Motor neuron (in vitro differentiated cells): ENCODE measurements at places on chromosomes 7 and 10.

GRCh38 chr10:95814011-95814727 lies 58.2 kb downstream of the ENTPD1 start:
- peak; percentile 27 for ATAC-seq

DNA sequence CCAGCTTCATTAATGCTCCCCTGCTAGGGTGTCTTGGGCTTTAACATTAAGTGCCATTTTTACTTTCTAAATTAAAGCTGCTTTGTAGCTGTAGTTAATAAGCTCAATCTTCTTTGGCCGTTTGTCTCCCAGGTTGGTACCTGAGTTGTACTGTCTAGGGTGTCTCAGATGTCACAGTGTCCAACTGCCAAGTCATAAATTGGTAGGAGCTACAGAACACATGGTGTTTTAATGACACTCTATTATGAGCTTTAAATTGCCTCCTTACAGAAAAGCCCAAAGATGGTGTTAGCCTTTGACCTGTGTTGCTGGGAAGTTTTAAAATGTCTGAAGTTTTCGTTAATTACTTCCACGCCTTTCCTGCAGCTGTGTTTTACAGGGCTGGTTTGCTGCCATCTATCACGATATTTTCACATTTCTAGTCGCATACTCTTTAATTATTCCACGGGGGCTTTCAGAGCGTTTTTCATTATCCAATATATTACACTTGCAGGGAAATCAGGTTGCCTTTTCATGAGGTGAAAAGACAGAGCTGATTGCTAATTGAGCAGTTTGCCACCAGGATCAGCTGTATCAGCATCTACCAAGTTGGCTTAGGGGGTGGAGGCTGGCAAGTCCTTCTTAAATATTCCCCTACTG lies 247.8 kb upstream of the PLPP4 start:
- ATAC-seq = no peak

DNA sequence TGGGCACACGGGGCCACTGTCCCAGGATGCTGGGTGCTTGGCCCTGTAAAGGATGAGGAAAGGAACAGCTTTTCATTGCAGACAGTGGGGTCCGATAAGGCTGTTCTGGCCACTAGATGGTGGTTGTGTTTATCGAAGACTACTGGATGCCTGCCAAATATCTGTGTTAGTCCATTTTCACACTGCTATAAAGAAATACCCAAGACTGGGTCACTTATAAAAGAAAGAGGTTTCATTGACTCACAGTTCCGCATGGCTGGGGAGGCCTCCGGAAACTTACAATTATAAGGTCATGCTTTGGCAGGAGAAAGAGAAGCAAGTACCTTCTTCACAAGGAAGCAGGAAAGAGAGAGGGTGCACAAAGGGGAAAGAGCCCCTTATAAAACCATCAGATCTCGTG lies 32.2 kb upstream of the GARS1 start:
- peak; percentile 15 for ATAC-seq

DNA sequence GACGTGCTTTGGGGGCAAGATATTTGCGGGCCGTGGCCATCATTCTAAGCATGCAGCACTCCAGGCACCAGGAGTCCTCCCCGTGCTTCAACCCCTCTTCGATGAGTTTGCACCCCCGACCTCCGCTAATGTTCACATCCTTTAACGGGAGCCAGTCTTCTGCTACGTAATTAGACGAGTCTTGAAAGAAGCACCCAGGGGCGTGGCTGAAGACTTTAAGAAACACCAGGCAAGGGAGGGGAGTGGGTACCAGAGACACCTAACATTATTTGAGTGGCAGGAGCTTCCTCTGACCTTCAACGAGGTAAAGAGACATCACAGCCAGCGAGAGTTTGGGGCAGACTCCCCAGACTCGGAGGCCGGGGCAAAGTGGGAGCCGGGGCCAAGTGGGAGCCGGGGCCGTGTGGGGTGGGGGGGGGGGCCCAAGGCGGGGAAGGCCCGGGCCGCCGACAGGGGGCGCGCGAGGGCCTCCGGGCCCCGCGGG lies 31.1 kb upstream of the TOMM7 start:
- peak; percentile 36 for ATAC-seq

- ATAC-seq = no peak
These were observed 14.1 kb upstream of the WDR86 start for GRCh38 chr7:151423936-151424335.

GRCh38 chr10:42630537-42631134 lies 7.7 kb downstream of the ZNF33B start:
- ATAC-seq = no peak

DNA sequence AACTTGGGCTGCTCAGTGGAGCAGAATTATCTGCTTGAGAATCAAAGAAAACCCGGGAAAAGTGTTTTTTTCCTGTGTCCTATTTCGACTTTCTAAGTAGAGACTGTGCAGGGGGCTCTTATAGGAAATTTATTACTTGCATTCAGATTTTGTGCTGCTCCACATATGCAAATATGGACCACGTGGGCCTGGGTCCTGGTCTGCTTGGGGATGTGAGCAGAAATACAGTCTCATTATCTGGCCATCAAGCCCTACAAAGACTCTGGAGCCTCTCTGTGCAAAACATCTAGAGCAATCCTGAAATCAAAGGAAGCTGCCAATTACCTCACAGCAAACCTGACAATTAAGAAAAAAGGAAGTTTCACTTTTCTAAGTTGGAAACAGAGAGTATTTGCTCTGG lies 216.9 kb downstream of the LRMDA start:
- no peak for ATAC-seq

- no peak for ATAC-seq
These were observed 545.1 kb upstream of the GALNT17 start for GRCh38 chr7:70586822-70587221.

DNA sequence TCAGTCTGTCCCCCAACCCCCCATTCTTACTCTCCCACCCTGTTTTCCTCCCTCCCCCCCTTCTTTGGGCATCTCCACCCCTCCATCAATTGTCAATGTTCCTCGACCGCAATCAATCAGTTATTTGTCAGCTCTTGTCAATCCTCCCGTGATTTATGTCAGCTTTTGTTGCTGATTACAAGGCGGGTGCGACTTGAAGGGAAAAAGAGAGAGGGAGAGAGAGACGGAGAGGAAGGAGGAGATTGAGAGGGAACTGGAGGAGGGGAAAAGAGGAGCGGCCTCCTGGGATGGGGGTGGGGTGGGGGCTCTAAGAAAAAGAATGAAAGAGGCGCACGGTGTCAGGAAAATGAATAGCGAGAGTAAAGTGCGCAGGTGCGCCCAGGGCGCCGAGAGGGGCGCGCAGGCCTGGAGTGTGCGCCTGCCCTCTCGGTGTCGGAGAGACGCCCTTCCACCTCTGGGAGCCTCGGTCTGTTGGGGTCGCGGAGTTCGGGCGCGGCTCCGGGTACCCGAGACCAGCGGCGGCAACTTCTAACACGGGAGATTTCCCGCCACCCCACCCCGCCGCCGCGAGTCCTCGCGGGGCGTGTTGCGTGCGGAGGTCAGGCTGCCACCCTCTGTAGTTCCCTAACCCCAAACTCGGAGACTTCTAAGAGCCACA lies 1.1 kb upstream of the ZNF503 start:
- peak; percentile 15 for ATAC-seq

DNA sequence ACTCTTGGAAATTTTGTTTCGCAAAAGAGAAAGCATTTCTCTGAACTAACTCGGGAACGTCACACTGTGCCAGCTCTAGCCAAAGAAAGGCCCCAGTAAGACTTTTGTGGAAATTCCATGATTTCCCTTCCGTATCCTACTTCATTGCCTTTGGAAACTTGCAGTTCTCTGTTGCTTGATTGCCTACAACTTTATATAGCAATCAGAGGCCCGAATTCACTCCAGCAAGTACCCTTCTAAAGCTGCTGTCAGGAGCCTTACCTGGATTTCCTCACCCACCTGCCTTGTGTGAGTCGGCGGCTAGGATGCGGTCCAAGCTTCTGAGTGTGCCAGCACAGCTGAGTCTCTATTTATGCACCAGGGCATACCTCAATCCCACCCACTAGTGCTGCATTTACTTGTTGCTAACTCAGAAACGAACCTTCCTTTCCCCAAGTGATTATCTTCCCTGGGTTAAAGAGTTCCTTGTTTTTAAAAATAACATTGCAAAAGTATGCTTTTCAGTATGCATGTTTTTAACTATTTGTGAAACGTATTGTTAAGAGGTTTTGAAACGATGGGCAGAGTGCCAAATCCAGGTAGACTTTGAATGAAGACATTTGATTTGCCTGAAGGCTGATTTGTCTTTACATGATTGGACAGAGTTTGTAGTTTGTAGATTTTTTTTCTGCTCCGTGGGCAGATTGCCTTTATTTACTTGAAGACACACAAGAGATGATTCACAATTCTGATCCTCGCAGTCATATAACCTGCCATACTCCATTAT lies at the start of gene AGR2:
Gene AGR2, minus strand, starts transcription at position 326 of the 766 bp plus-strand sequence. CDS start 3,203 bp downstream, outside the sequence.
- ATAC-seq = no peak

DNA sequence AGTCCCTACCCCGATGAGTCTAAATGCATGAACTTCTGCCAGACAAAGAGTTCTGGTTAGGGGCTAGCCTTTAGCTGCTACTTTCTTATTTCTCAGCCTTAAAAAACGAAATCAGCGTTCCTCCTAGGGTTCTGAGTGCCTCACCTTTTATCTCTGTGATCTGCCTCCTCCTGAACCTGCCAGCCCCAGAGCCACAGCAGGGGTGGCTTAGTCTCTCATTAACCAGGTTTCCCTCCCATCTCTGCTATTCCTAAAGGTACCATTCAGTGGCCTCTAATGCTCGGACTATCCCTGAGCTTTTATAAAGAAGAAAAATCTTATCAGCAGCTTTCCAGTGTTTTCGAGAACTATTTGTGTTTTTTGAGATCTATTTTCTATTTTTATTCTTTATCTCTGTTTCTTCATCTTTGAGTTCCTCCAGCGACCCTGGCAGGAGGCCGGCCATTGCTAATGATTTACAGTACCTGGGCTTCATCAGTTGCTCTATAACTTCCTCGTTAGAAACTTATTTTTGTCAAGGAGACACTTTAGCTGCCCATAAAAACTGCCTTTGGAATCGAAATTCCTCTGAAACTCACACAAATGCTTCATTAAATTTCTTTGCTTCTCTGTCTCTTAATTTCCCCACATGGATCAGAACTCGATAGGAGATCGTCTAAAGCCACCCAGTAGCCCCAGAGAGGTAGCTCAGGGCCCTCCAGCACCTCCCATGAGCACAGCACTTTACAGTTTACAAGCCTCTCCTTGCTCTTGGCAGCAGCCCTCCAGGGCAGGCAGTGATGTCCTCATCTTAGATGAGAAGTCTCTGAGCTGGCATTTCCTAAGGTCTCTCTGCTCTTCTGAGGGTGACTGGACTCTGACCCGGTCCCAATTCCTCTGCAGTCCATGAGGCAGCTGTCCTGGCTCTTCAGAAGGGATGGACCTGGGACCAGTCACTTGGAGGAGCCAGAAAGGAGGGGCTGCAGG lies 149.1 kb downstream of the EBF3 start:
- no peak for ATAC-seq

DNA sequence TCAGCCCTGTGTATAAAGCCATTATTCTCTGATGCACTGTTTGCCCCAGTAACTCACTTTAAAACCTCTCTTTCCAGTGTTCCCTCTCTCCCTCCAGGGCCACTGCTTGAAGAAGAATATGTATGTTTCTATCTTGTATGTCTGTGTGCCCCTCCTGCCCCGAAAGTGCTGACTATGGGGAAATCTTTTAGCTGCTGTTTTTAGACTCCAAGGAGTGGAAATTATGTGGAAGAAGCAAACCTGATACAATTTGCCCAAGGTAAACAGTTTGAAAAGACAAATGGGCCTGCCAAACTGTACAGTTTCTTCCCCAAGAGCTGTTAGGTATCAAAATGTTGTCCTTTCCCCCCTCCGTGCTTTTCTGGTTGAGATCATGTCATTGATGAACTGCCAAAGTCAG lies 3.4 kb downstream of the ADRA2A start:
- ATAC-seq = no peak

- ATAC-seq = peak; percentile 3
These were observed 683 bp upstream of the ENTPD7 start for GRCh38 chr10:99658622-99659030.

- no peak for ATAC-seq
These were observed 108.6 kb downstream of the CACNA2D1 start for GRCh38 chr7:82335001-82335400.
